ENCODE measurements at places on chromosomes 5 and 9.

DNA sequence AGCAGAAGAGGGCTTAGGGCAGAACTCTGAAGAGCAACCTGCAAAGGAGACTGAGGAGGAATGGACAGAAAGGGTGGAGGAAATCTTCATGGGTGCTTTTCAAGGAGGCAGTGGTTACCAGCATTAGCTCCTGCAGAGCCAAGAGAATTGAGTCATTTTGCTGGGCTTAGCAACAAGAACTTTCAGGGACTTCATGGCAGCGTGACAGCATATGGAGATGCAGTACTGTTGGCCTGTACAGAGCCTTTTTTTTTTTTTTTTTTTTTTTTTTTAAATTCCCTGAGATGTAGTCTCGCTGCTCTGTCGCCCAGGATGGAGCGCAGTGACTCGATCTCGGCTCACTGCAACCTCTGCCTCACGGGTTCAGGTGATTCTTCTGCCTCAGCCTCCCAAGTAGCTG is 296.0 kb upstream of the DMRT1 start:
- no peak for DNase-seq

- peak; percentile 38 for DNase-seq
Measured at GRCh38 chr5:144142139-144142823, 28.2 kb downstream of the YIPF5 start.

- DNase-seq, result no peak
Measured at GRCh38 chr5:161134956-161135355, 282.9 kb upstream of the ATP10B start.

DNA sequence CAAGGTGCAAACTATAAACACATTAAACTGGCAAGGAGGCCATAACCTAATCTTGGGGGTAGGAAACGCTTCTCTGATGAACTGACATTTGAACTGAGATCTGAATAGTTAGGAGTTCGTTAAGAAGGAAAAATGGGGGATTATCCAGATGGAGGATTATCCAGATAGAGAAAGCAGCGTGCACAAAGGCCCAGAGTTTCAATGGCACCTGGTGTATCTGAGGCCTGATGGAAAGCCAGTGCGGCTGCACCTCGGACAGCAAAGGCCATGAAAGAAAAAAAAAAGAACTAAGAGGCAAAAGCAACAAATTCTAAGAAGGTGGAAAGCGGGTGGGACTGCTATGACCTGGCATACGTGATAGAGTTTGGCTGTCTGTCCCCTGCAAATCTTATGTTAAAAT is 13.0 kb upstream of the CTNNAL1 start:
- no peak for DNase-seq

GRCh38 chr5:106796081-106796480 is 874.7 kb downstream of the EFNA5 start:
- no peak for DNase-seq

DNA sequence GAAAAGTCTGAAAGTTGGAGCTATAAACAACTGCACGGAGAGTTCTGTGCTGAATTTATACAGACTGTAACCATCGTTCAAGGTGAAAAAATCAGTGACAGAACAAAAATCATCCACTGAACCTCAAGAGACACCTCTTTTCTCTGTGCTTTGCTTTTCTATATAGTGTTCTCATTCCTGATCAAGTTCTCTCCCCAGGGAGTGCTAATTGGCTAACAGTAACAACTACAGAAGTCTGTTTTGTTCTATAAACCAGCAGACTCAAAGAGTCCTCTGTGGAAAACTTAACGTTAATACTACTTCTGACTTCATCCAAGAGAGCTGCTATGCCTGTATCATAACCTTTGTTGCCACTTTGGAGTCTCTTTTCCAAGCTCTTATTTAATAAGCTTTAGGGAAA is 1388.3 kb upstream of the C9orf72 start:
- DNase-seq, result no peak

DNA sequence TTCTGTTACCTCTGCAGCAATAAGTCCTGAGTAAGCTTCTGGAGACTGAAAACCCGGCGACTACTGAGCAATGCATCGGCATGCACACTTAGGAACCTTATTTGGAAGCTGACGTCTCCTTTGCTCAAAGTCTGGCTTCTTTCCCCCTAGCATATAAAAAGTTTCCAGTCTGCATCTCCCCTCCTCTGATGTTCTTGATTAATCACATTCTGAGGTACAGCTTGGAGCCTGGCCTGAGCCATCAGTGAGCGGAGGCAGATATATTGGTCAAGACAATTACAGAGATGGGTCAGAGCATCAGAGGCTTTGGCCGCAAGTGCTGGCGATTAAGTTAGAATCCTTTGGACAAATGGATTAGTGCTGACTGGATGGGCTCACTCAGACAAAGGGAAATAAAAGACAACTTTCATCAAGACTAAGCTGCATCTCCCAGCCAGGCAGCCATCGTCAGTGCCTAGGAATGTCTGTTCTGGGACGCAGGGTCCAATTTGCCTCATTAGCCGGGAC is 140.7 kb downstream of the MTX3 start:
- DNase-seq, result no peak

- no peak for DNase-seq
Measured at GRCh38 chr9:74554751-74555419, 57.8 kb downstream of the RORB start.

DNA sequence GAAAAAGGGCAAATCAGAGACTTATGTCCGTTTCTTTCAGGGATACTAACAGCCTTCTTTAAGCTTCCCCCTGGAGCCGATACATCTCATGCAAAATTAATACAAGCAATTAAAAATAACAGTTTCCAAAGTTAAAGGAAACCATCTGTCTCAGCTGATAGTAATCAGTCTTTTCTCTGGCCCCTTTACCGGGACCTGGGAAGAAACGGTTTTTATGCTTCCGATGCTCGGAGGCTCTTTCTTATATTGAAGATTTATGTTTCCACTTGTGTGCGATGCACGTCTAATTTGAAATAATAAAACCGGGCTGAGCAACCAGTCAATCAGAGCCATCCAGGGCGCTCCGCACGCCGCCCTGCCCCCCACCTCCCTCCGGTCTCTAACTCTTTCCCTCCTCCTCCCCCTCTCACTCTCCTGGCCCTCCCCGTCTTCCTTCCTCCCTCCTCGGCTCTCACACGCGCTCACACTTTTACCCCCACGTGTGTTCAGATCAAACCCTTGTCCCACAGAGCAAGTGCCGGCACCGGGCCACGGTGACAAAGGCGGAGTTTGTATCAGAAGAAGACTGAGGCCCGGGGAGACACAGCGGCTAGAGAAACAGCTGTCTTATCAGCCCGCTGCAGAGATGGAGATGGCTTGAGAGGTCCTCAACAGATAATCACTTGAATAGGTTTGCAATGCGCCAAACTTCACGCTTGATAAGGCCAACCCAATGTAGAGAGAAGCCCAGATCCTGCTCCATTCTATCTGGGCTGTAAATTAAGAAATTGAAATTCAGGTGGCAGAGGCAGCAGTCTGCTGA is 5.1 kb upstream of the ELAVL2 start:
- no peak for DNase-seq

DNA sequence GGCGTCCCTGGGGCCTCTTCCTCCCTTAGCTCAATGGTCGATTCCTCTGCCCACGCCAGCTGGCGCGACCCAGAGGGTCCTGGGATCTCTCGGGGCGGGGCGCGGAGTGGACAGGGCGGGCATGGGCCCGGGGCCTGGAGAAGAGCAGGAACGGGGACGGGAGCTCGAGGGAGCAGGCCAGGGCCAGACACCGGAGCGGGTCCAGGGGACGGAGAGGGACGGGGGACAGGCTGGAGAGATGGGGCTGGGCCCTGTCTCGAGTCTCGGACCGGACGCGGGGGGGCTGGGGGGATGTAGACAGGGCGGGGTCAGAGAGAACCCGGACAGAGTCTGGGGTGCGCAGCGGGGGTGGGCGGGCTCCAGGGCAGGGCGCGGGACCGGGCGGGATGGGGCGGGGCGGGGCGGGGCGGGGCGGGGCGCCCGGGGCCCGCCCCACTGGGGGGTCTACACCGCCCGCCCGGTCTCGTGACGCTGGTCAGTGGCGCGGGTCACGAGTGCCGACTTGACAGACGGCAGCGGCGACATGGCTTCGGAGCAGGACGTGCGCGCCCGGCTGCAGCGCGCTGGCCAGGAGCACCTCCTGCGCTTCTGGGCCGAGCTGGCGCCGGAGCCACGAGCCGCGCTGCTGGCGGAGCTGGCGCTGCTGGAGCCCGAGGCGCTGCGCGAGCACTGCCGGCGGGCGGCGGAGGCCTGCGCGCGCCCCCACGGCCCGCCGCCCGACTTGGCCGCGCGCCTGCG is at the start of gene UAP1L1:
UAP1L1 (plus strand) TSS at position 508 of the 738 bp plus-strand sequence; CDS start at position 524, 16 bp downstream.
- DNase-seq, result peak; percentile 86

- peak; percentile 65 for DNase-seq
Measured at GRCh38 chr9:120619751-120620655, 40.0 kb upstream of the CDK5RAP2 start.

GRCh38 chr5:39599721-39600431 is 175.1 kb upstream of the DAB2 start:
- no peak for DNase-seq

GRCh38 chr9:93126825-93127368 is 7.2 kb downstream of the NINJ1 start:
- DNase-seq, result no peak

GRCh38 chr9:131421691-131422090 is 27.8 kb downstream of the PRRC2B start:
- DNase-seq, result no peak

DNA sequence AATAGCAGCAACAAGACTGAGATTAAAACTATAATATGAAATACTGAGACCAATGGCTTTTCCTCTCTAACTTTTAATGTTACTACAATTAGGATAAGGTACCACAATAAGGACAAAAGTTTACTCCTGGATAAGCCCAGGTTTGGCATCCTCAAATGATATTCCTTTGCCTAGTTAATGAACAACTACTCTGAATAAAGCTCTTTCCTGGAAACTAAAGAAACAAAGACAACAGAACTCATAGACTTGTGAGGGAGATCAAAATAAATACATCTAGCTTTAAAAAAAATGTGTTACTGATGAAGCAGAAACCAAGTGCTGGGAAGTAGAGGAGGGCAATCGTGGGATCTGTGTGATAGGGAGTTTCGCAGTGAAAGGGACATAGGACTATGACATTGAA is 19.3 kb upstream of the RAPGEF6 start:
- no peak for DNase-seq

- DNase-seq, result no peak
Measured at GRCh38 chr5:29963956-29964355, 1229.5 kb upstream of the CDH6 start.

GRCh38 chr5:35365758-35366157 is 135.5 kb upstream of the PRLR start:
- no peak for DNase-seq

DNA sequence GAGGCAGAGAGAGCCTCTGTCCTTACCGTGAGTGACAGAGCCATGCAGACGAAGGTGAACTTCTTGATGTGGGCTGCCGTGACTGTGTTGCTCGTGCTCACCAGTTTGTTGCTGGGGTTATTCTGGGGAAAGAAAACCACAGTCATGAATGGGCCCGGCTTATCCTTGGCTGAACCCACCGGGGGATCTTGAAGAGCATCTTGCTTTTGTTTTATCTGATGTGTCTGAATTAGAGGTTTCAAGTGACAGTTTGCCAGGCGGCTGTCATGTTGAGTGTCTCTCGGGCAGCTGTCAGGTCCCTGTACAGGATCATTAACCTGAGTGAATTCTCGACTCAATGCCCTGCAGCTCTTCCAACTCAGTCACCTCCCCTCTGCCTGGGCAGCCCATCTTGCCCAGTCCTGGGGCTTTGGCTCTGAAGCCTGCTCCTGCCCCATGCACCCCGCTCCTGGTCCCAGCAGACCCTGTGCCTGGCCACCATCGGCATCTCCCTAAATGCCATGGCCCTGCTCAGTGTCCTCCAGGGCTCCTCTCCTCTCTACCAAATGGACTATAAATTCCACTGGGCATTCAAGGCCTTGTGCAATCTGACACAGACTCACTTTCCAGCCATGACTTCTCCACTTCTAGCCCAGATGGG is 77.4 kb downstream of the OTULIN start:
- no peak for DNase-seq

GRCh38 chr5:67299231-67299735 is 102.7 kb upstream of the CD180 start:
- DNase-seq, result no peak

GRCh38 chr9:93697352-93698139 is 121.2 kb downstream of the PHF2 start:
- DNase-seq, result no peak

GRCh38 chr5:51214746-51215145 is 168.5 kb upstream of the ISL1 start:
- no peak for DNase-seq

- no peak for DNase-seq
Measured at GRCh38 chr5:174082286-174082685, 36.8 kb downstream of the NSG2 start.

DNA sequence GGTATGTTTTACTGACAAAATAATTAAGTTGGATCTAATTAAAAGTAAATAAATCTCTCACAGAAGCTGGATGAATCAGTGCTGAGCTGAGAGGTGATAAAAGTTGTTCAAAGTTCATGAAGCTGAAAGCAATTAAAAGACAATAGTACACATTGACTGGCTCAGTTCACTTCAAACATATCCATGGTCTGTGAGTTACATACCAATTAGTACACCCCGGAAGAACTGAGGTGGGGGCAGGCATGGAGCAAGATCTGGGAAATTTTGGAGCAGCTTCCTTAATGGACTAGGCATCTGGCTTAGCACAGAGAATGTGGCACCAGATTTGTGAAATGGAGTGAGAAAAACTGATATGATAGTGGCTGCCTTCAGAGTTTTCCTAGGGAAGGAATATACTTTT is 152.7 kb downstream of the ATP10B start:
- DNase-seq, result no peak

- no peak for DNase-seq
Measured at GRCh38 chr9:90521811-90522570, 120.6 kb downstream of the DIRAS2 start.

- DNase-seq, result no peak
Measured at GRCh38 chr9:111955048-111955447, 58.4 kb downstream of the UGCG start.

GRCh38 chr5:138937392-138938387 is 62.6 kb upstream of the LRRTM2 start:
- no peak for DNase-seq

- no peak for DNase-seq
Measured at GRCh38 chr5:132280371-132281240, 13.6 kb upstream of the SLC22A4 start.

- no peak for DNase-seq
Measured at GRCh38 chr5:94312298-94312697, 306.1 kb downstream of the KIAA0825 start.

GRCh38 chr9:86721843-86722705 is 225.2 kb downstream of the GAS1 start:
- no peak for DNase-seq

DNA sequence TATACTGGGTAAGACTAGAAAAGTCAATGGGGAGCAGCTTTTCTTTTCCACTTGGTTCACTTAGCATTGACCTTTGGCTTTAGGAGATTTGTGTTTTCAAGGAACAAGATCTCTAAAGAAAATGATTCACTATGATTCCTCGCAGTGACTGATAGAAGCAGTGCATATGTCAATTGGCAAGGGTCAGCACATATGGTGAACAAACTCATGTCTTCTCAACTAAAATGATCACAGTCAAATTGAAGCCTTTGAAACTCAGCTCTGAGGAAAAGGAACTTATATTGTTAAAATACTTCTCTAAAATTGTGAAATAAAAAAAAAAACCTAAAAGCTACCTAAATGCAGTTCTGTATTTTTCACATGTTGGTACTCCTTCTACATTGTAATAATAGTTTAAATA is 43.2 kb upstream of the IL7R start:
- no peak for DNase-seq

All from GM13977 (cell line).